ENCODE measurements at places on chromosomes 3 and 15.

- no peak for DNase-seq
These were observed 7.1 kb upstream of the LXN start for GRCh38 chr3:158679547-158680000.

DNA sequence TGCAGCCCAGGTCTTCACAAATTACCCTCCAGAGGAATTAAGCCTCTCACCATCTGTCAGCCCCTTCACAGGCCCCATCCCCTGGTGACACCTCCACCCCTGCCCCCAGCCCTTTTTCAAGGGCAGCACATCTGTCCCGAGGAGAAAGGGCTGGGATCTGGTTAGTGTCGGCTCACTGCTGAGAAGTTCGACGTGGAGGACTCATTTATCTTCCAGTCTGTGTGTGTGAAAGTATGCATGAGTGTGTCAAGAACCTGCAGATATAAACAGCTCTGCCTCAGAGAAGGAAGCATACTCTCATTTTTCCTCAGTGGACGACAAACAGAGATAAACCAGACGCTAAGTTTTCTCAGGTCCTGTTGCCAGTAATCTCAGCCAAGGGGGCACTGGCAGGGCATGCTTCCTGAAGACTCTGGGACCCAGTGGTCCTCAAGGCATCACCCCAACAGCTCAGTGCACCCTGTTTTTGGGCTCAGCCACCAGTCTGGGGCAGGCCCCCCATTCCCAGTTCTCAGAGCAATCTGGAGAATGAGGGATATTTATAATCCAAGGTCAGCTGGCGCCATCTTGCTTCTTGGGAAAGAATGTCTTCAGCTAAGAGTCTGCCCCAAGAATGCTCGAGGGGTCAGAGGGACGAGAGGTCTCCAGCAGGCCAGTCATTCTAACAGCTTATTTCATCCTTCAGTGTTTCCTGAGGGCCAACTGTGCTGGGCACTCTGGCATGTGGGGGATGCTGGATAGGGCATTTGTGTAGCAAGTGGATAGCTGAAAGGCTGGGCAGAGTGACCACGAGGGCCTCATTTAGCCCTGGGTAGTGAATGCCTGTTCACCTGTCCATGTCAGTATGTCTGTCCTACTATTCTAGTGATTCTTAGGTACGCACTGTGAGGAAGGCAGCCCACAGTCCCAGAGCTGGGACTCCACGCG is 73.6 kb downstream of the ADCY5 start:
- DNase-seq: no peak

GRCh38 chr15:34588046-34588674 is 4.7 kb upstream of the GOLGA8B start:
- peak; percentile 49 for DNase-seq

GRCh38 chr3:130389743-130390478 is 44.4 kb downstream of the COL6A5 start:
- DNase-seq: no peak

DNA sequence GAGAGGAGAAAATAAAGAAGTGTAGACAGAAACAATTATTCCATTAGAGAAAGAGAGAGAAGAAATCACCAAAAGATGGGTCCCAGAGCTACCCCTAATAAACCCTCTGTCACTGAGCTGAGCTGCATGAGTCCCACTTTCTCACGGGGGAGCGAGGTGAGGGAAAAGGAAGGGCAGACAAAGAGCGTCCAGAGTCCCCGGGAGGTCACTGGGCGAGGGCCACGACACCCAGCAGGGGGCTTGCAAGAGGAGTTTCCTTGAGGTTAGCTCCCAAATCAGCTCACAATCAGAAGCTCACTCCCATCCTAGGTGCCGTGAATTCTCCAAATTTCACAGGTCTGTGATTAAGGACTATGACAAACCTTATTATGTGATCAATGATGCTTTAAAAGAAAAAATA is 62.3 kb downstream of the XXYLT1 start:
- DNase-seq: no peak

DNA sequence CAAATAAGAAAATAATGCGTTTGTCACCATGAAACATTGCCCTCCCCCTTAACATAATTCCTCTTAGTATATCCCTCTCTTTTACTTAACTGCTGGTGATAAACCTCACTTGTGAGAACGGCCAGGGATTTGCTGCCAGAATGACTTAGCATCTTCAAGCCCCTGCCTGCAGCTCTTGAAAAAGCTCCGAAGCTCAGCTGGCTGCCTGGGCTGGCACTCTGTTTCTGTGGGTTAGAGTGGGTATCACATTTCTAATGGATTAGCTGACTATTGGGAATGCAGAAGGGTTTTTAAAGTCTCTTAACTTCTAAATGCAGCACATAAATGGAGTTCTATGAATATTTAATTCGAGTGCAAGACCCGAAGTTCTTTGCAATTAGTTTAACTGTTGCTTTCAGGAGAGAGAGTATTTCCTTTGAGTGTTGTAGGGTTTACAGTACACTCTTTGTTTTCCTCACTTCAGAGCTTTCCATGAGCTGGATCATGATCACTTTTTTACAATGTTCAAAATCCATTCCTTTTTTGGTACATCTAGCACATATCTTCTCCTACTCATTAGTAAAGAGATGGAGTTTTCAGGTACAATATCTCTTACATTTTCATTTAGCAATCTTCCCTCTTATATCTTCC is 124.7 kb upstream of the RBMS3 start:
- no peak for DNase-seq

DNA sequence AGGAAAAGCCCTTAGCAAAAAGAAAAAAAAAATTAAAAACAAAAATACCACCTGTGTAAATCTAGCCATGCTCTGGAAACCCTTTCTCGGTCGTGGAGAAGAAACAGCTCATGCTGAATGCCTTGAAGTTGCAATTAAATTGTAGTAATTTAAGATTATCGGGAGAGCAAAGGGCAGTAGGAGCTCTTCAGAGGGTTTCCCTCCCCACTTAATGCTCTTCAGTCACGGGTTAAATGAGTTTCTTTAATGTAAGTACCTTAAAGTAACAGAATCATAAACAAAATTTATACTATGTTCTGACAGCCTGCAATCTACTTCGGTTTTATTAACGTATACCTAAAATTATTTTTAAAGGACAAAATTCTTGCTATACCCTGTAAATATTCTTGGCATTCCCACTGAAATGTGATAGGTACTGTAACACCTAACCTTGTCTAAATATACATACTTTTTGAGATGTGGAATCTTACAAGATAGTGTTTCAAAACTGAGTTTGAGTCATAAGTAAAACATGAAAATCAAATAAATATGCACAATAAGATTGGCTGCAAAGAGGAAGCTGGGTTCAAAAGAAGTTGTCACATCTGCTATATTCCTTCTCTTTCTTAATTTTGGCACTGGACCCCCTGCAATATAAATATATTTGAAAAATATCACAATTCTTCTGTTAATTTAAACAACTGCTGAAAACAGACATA is 5.3 kb downstream of the FOXP1 start:
- DNase-seq: no peak

GRCh38 chr3:131053043-131053859 is 26.6 kb downstream of the NEK11 start:
- DNase-seq: no peak

DNA sequence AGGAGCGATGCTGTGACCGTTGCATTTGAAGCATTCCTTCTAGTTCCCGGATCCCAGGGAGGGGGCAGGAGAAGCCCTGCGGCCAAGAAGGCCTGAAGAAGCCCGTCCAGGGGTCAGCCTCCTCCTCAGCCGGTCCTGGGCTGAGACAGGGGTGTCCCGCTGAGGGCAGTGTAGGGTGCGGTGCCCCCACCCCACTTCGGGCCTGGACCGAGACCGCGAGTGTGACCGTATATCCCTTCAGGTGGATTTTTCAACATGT is 2.8 kb downstream of the OCA2 start:
- DNase-seq: no peak

DNA sequence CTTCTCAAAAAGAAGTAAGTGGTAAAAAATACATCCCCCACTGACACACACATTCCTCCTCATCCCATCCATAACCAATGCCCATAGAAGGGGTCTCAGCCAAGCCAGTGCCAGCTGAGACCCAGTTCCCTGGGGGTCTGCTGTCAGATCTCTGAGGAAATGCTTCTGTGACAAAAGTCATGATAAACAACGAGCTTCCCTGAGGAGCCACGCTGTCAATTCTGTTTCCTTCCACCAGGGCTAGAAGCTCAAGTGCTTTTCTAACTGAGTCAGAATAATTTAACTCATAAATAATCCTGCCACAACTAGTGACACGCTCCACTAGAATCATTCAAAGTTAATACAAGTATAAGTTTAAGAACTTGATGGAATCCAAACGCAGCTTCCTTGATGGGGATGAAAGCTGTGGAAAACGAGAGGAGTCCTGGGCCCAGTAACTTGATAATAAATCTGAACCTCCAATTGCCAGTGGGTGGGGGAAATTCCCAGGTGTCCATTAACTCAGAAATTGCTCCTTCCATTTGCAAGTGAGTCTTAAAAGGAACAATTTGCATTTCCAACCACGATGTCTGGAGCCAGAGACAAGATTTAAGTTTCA is 348.7 kb upstream of the LMCD1 start:
- DNase-seq: no peak

- DNase-seq: no peak
These were observed 148.4 kb downstream of the DTWD1 start for GRCh38 chr15:49769225-49769624.

GRCh38 chr3:33664195-33664594 is 53.9 kb downstream of the CLASP2 start:
- no peak for DNase-seq

DNA sequence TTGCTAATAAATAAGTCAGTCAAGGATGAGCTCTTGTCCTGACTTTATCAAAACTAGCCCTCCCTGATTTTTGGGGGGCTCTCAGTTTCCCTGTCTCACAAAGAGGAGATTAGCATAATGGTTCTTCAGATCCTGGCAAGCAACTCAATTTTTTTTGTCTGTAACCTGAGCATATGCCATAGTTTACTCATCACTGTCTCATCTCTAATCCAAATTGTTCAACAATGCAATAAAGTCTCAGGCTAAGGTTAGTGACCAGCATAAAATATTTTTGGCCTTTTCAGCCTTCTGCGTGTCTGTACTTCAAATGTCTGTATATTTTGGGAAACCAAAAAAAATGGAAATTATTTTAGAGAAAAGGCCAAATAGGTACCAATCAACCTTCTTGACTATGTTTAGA is 465.6 kb upstream of the TPRG1 start:
- DNase-seq: no peak

DNA sequence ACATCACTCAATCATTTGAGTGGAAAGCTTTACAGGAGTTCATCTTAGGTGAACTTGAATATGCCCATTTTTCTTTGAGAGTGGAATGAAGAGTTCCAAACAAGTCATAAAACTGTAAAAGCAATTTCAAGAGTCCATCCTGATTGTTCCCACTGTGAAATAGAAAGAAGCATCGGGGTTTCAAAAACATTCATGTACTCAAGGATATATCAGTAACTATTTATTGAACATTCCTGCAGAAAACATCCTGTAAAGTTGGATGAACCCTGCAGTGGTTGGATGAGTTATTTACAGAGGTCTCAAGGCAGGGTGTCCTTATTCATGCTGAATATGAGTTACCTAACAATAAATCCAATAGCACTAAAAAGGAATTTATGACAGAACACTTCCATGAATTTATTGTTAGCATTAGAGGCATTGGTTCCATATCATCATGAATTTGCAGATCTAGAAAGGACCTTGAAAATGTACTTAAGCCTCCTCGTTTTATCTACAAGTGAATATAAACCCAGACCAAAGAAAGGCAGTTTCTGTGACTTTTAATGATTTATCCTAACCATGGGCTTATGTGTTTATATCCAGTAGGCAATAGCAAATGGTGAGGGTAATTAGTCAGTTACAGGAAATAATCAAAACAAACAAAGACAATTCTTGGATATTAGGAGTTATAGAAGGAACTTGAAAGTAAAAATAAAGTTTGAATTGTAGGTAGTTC is 361.9 kb upstream of the KCNMB2 start:
- DNase-seq: no peak

DNA sequence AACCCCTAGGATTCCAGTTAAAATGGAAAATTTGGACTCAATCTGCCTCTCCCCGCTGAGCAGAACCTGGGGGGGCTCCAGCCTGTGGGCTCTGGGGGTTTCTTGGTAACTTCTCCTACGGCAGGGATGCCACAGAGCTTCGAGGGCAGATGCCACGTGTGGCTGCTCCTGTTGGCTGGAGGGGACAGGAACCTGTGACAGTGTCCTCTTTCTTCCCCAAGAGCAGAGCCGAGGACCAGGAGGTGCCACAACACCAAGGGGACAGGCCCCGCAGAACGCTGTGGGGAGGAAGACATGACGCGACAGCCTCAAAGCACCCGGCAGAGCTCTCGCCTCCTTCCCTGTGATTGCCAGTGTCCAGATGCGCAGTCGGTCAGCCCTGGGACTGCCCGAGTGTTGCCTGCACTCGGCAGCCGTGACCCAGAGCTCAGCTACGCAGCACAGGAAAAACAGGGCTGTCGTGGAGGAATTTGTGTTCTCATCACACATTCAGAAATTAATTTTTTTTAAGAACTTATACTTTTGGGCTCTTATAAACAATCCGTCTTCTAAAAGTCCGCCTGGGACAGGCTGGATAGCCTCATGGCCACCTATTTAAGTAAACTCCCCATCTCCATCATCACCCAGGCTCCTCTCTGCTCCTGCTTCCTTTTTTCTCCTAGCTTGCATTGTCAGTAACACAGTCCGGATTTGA is 131.9 kb upstream of the MEF2A start:
- DNase-seq: no peak

DNA sequence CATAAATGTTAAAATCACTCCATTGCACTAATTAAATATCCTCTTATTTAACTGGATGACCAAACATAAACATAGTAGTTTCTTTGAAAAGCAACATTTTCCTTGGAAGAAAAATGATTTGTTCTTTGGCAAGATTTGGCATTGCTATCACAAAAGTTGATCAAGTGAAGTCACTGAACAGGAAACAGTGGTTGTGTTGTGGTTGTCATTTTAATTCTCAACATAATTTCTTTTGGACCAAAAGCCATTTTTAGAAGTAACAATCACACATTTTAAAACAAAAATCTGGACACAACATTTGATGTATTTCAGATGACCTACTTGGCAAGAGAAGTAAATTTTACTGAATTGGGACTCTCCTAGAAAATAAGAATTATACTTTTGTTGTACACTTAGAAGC is 872.3 kb downstream of the ROBO1 start:
- DNase-seq: no peak

- no peak for DNase-seq
These were observed 378.9 kb downstream of the PTPRG start for GRCh38 chr3:61940236-61940635.

DNA sequence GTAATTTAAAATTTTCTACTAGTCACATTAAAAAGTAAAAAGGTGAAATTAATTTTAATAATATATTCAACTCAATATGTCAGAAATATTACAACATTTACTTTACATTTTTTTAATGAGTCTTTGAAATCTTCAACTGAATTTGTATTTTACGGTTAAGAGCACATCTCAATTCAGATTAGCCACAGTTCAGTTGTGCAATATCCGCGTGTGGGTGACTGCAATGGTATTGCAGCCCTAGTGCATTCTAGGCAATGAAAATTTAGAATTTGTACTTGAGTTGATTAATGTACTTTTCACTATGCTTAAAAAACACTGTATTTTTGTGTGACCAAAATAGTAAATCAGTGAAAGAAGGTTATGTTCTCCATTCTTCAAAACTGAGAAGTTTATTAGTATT is 57.3 kb downstream of the CEP63 start:
- no peak for DNase-seq
